ENCODE measurements at places on chromosomes 11 and 22.

GRCh38 chr22:40409613-40410113 is 39.3 kb downstream of the SGSM3 start:
- no peak for DNase-seq

GRCh38 chr22:38051261-38051660 is 5.9 kb upstream of the PICK1 start:
- DNase-seq = no peak

DNA sequence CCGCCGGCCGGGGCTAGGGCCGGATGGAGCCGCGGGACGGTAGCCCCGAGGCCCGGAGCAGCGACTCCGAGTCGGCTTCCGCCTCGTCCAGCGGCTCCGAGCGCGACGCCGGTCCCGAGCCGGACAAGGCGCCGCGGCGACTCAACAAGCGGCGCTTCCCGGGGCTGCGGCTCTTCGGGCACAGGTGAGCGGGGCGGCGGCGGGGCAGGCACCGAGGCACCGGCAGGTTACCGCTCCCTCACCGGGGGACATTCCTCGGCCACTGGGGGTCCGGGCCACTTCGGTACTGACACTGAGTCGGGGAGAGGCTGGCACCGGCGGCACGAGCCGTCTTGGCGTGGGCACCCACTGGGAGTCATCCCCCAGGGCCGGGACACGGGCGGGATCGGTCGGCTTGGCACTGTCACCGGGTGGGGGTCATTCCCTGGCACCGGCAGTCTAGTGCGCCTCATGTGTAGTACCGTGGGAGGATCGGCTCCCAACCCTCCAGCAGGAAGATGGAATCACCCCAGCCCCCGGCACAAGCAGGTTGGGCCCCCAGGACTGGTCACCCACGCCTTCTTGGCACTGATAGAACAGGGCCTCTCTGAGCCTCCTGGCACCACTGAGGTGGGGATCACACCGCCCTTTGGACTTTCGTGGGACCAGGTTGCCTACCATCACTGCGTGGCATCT is 511 bp downstream of the DGKZ start:
- DNase-seq = peak; percentile 37

DNA sequence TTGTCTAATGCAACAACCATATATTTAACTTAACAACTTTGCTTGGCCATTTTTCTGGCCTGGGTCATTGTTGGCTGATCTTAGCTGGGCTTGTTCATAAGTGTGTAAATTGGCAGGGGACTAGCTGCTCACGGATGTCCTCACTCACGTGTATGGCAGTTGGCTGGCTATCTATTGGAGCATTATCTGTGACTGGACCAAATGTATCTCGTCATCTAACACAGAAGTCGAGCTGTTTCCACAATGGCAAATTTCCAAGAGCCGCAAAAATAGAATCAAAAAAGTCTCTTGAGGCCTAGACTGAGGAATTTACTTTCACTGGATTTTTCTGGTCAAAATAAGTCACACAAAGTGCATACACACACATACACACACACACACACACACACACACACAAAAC is 893.3 kb downstream of the FAM181B start:
- DNase-seq = no peak

DNA sequence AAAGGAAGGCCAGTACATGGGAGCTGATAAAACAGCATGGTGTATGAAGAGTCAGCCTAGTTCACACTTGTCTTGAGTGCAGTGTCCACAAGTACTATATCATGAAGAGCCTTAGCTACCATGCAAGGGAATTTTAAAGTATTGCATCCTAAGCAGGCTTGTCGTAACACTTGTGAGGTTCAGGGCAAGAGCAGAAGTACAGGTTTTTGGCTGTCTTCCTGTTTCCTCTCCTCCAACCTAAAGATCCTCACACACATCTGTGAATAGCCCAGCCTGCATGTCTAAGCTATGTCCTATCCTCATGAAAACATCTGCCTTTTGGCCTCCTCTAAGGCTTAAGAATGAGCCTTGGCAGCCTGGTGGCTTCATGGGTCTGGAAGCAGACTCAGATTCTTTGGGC is 34.6 kb upstream of the TMEM123 start:
- DNase-seq = no peak

Data from gastrocnemius medialis (tissue), 4 donors.